ENCODE measurements at places on chromosomes 12 and 14.

DNA sequence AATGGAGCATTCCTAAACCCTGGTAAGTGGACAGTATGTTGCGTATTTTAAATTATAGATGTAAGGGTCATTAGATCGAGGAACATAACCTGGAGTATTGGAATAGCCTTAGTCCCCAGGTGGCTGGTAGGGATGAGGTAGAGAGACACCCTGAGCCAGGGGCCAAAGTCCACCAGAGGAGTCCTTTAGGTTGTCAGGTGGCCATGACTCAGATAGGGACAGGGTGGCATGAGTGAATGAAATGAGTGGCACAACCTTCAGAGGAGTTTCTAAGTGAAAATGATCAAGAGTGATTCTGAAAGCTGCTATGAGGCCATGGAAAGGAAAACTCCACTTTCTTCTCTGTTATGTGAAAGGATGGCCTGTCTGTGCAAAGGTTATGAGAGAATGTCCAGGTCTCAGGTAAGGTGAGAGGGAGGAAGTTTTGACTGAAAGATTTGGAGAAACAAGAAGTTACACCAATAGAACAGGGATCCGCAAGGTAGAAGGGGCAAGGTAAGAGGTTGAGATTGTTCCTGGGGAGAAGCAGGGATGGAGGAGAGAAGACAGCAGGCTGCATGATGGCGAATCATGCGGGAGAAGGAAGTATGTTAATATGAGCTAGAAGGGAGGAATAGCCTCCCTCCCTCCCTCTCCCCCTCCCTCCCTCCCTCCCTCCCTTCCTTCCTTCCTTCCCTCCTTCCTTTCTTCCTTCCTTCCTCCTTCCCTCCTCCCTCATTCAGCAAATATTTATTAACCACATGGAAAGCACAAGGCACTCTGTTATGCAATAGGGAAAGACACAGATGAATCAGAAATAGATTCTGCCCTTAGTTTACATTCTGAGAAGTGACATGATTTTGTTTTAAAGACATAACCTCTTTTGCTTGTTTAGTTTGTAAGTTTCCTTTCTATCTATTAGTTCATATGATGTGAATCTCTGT lies 14.0 kb upstream of the RIPK3 start:
- no peak for DNase-seq

DNA sequence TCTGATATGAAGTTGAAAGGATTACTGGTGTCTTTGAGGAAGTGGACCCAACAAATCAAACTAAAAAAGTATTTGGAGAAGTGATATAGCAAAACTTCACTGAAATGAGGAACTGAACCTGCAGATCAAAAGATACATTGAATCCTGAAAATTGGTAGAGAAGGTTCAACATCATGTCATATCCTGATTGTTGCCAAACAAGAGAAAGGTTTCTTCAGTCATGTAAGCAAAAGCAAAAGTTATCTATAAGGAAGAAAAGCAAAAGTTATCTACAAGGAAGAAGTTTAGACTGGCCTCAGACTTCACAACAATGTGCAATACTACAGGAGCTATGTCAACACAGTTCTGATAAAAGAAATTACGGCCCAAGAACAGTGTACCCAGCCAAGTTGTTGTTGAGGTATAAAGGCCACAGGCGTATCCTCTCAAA lies 142.7 kb downstream of the RAD51B start:
- DNase-seq = peak; percentile 22

GRCh38 chr14:77469067-77469505 lies 11.2 kb downstream of the AHSA1 start:
- no peak for DNase-seq

- peak; percentile 58 for DNase-seq
These were observed 706 bp upstream of the PEX5 start for GRCh38 chr12:7188562-7189397.

GRCh38 chr12:50927356-50927755 lies 25.0 kb upstream of the HIGD1C start:
- DNase-seq = no peak

- no peak for DNase-seq
These were observed 1.5 kb downstream of the BMAL2 start for GRCh38 chr12:27334042-27334720.

- DNase-seq = no peak
These were observed 3.3 kb upstream of the KRT79 start for GRCh38 chr12:52837413-52837741.

DNA sequence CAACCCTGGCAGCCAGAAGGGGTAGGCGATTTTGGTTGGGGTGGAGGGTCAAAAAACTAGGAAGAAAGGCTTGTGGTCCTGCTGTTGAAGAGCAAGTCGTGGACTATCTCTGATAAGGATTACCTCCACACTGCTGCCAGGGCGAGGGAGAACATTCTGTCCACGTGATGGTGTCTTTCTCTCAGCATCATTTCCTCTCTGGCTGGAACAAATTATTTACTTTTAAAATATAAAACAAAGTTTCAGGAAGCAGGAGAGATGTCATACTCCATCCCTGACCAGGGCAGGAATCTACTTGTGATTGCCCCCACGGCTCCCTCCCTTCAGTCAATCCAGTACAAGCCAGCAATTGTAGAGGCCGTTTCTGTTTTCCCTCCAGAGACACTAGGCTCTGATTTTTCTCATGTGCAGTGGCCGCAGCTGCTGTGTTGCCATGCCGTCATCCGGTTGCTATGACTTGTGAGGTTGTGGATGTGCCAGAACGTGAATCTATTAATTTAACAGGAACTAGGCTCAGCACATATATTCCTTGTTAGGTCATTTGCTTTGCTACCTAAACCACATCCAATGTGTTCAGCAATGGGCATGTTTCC lies 61.5 kb upstream of the PTGR2 start:
- DNase-seq = peak; percentile 94

DNA sequence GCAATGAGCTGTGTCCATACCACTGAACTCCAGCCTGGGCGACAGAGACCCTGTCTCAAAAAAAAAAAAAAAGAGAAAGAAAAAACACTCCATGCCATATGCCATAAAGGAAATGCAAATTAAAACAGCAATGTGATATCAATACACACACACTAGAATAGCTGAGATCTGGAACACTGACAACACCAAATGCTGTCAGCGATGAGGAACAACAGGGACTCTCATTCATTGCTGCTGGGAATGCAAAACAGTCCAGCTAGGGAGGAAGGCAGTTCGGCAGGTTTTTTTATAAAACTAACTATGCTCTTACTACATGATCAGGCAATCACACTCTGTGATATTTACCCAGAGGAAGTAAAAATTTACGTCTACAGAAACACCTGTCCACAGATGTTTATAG lies 3.4 kb upstream of the ABCB9 start:
- DNase-seq = peak; percentile 80

DNA sequence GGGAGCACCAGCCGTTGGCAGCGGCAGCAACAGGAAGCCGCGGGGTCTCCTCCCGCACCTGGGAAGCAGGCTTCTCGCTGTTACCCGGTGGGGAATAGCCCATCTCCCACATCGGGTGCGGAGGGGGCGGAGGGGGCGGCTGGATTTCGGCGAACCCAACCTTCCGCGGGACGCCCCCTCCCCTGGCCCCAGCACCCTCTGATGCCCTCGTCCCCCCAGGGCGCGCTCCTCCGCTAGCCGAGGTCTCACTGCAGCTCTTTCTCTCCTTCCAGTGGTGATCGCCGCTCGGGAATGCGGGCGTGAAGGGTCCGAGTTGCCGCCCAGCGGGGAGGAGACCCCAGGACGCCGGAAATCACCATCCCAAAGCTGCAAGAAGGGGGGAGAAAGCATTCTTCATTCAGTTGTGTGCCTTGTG lies 303 bp downstream of the SAMD4A start:
- DNase-seq = no peak

DNA sequence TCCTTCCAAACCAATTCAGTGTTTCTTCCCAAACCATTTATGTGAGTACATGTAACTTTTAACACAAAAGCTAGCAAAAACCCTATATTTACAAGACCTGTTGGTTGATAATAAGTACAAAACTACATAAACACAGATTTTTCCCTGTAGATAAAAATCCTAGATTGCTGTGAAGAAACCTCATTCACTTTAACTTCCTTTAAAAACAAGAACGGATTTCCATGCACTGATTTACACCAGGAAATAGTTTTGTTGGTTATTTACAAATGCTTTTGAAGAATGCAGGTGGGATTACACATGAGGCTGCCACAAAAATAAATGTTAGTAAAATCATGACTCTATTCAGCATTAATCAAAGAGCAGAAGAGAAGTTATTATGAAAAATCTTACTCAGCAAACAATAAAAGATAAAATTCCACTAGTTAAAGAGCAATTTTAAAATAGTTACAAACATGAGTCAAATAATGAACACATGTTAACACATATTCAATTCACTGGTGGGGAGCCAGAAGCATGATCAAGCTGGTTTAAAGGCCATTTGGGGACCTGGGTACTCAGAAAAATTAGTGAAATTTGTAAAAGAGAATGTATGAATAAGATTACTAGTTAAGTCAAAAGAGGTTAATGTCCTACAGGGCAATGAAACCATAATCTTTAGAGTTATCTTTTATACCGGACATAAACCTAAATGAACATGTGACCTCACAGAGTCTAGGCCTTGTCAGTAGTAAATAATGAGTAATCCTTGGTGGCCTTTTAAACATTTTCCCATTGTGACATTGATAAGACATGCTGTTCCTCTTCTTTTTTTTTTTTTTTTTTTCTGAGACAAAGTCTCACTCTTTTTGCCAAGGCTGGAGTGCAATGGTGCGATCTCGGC lies 79.9 kb downstream of the PHLDA1 start:
- DNase-seq = no peak

DNA sequence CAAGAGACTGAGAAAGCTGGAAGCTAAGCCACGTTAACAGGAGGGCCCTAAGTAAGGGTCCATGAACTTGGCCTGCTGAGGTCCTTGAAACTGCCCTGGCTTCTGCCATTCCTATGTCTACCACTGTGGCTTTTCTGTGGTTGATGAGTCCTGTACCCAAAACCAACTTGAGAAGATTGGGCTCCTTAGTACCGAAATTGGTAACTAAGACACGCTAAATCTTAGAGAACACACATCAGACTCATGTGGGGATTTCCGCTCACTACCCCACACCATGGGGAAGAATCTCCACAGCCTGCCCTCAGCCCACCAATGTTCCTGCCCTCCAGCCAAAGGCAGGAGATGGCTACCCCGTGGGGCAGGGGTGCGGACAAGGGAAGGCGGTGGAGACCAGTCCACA lies 232.9 kb downstream of the SPTSSA start:
- DNase-seq = no peak

- DNase-seq = no peak
These were observed 6.7 kb downstream of the CIT start for GRCh38 chr12:119870457-119870856.

GRCh38 chr14:36129181-36129580 lies 47.3 kb downstream of the PTCSC3 start:
- no peak for DNase-seq

DNA sequence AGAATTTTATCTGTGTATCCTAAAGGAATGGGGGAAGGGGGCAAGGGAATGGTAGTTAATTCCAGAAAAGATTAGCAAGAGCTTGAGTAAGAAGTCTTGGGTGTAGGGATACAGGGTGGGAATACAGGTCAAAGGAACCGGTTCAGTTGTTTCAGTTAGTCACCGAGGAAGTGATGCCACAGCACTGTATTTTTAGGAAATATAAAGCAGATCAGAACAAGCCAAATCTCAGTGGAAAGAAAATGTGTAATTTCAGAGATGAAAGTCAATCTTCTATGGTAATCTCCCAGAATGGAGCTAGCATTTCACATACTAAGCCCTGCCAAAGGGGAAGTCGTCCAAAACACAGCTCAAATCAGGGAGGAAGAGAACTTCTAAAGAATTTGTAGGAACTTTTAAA lies 4.7 kb upstream of the TUBA1C start:
- no peak for DNase-seq

DNA sequence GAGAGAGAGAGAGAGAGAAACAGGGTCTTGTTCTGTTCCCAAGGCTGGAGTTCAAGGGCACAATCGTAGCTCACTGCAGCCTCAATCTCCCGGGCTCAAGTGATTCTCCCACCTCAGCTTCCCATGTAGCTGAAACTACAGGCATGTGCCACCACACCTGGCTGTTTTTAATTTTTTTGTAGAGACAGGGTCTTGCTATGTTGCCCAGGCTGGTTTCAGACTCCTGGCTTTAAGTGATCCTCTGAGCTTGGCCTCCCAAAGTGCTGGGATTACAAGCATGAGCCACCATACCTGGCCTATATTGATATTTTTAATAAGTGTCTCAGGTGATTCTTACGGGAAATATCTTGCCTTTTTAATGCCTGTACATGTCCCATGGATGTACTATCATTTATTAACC lies 50.9 kb upstream of the STON2 start:
- DNase-seq = no peak

GRCh38 chr14:75409316-75410205 lies 18.3 kb upstream of the JDP2 start:
- no peak for DNase-seq

DNA sequence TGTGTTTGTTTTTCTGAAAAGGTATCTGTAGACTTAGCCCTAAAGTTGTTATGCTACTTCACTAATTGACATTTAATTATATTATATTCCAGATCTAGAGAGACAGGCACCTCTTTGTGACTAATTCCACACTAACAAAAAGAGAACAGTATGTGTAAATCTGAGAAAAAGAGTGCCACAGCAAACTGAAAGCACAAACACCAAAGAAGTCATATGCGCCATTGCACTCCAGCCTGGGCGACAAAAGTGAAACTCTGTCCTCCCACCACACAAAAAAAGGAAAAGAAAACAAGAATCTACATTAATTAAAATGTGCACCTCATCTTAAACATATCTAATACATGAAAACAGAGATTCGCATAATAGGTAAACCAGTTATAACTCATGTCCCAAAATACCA lies 4.4 kb upstream of the CSRNP2 start:
- no peak for DNase-seq

- DNase-seq = no peak
These were observed 3.1 kb upstream of the RAB5B start for GRCh38 chr12:55970775-55971174.

DNA sequence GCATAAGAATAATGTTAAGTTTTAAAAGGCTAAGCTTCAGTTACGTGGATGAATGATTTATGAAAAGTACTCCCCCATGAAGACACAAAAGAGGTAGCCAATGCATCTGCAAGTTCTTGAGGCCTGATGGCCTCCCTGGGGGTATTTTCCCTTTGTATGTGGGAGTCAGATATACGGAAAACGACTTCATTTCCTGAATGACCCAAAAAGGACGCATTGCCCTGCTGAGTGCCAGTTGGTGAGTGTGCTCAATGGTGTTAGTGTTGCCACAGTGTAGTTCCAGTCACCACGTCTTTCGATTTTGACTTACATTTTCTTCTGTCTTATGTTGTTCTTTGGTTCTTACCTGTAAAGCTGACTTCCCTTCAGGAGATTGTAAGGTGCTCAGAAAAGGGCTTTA lies 8.0 kb downstream of the ETV6 start:
- no peak for DNase-seq

- peak; percentile 16 for DNase-seq
These were observed 1.4 kb upstream of the SOX5 start for GRCh38 chr12:23950775-23951451.

DNA sequence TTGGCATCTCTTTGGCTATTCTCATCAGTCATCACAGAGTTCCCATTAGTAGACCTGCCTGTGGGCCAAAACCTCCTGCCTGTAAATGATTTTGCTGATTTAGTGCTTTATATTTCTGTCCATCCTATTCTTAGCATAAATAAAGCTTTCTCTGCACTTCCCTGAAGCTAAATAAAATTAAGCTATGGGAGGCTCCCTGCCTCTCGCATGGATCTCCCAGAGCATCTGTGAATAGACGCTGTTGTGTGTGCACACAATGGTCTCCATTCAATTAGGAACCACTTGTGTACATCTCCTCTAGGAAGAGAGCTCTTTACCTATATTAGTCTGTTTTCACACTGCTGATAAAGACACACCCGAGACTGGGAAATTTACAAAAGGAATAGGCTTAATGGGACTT lies 80.4 kb downstream of the PPFIBP1 start:
- DNase-seq = peak; percentile 50

- no peak for DNase-seq
These were observed 4.6 kb downstream of the MYF5 start for GRCh38 chr12:80721326-80721725.

Data from globus pallidus (tissue), 1 donor.